ENCODE measurements at places on chromosomes 6 and 20. TPM values are rescaled to one million over a fixed set of nuclear protein-coding genes. Genes with fewer than 3 reads are reported as not detected.

DNA sequence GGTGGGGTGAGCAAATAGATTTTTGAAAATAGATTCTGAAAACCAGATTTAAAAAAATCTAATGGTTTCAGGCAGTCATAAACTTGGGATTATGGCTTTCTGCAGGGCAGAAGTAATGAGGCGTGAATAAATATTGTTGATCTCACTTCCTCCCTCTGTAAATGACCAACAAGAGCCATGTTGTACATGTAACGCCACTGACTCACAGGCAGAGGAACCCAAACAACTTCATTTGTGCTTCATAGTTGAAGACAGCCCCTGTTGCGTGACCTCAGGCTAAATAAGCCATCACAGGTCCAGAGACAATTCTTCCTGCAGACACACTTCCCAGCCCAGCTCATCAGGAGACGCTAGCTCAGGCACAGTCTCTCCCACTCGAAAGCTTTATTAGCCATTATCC lies 59.1 kb upstream of the F13A1 start:
- no peak for DNase-seq

GRCh38 chr6:108421366-108421765 lies 126.5 kb downstream of the AFG1L start:
- no peak for DNase-seq

DNA sequence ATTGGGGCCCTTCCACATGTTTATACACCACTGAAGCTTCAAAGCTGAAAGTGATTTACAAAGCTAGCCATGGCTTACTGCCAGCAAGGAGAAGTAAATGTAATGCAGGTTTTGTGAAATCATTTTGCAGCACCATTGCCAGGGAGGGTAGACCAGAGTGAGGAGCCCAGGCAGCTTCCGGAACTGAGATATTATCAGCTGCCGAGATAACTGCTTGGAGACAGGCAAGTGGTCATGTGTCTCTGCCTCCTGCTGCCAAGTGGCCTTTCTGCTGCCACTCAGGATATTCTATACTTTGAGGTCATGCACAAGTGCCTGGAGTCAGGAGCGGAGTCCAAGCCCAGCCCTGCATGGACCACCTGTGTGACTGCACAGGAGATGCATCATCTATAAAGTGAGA lies 160.2 kb downstream of the SYNDIG1 start:
- no peak for DNase-seq

DNA sequence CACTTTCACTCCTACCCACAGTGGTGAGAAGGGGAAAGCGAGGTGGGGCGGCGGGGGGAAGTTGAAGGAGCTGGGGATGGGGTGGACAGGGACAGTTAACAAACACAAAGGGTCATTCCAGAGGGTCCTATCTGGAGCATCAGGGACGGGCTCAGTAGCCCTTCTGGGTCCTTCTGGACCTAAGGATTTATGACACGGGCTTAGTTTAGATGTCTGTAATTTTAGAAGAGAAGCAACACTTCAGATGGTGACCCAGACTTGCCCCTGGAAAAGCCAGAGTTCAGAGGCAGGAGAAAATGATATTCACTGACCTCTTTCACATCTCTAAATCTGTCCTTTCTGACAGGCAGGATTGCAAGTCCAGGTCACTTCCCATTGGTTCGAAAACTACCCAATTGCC lies 36.3 kb downstream of the PDE10A start:
- DNase-seq = peak; percentile 59

DNA sequence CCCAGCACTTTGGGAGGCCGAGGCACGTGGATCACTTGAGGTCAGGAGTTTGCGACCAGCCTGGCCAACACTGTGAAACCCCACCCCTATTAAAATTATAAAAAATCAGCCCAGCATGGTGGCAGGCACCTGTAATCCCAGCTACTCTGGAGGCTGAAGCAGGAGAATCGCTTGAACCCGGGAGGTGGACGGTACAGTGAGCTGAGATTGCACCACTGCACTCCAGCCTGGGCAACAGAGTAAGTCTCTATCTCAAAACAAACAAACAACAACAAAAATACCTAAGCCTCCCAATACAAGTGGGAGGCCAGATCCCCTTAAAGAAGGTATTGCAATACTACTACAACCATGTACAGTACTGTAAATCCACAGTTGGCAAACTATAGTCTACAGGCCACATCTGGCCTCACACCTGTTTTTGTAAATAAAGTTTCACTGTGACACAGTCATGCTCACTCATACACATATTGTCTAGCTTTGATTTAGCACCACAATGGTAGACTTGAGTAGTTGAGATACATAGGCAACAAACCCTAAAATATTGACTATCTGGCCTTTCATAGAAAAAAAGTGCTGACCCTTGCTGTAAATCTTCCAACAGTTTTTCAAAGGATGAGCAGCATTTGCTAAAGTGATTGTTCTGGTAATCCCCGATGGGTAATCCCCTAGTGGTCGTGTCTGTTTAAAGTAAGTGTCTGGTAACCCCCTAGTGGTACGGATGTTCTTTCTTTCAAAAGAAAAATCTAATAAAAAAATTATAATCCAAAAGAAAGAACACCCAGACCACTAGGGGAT lies 202.0 kb downstream of the RNGTT start:
- DNase-seq = no peak

GRCh38 chr20:52103335-52103912 lies 88.2 kb downstream of the ZFP64 start:
- DNase-seq = no peak

DNA sequence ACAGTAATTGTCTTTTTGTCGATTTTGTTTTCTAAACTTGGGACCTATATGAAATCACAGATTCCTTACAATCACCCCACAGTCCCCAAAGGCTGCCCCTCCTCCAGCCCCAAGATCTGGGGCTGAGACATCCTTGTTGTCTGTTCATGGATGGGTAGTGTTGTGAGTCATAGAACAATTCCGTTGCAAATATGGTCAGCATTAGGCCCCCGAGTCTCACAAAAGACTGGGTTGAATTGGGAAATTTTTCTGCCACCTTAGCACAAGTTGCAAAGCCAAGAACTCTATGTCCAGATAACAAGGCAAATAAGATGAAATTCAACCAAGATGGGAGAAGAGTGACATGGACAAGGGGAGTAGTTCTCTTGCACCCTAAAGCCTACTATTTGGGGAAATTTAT lies 10.5 kb upstream of the TAB2 start:
- DNase-seq = no peak

- DNase-seq = no peak
Measured at GRCh38 chr6:20589266-20589665, 55.0 kb downstream of the CDKAL1 start.

- no peak for DNase-seq
Measured at GRCh38 chr20:31675828-31676608, 38.3 kb downstream of the COX4I2 start.

- no peak for DNase-seq
Measured at GRCh38 chr6:110409794-110410193, 5.6 kb downstream of the DDO start.

GRCh38 chr20:10474606-10475184 lies 39.6 kb downstream of the SLX4IP start:
- no peak for DNase-seq

DNA sequence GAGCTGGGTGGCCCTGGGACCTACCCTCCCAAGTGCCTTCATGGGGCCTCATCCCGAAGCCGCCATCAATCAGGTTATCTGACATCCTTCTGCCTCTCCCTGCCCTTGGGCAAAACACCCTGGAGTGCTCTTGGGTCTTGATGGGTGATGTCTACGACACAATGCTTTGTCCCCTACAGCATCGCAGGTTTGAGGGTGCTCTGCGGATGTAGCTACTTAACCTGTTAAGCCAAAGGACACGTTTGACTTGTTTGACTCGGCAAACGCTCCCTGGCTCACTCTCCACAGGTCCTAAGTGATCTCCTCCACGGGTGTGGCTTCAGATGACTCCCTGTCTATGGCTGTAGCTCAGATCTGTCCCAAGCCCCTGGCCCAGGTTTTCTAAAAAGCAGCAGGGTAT lies 35.6 kb downstream of the TBC1D7 start:
- DNase-seq = no peak

DNA sequence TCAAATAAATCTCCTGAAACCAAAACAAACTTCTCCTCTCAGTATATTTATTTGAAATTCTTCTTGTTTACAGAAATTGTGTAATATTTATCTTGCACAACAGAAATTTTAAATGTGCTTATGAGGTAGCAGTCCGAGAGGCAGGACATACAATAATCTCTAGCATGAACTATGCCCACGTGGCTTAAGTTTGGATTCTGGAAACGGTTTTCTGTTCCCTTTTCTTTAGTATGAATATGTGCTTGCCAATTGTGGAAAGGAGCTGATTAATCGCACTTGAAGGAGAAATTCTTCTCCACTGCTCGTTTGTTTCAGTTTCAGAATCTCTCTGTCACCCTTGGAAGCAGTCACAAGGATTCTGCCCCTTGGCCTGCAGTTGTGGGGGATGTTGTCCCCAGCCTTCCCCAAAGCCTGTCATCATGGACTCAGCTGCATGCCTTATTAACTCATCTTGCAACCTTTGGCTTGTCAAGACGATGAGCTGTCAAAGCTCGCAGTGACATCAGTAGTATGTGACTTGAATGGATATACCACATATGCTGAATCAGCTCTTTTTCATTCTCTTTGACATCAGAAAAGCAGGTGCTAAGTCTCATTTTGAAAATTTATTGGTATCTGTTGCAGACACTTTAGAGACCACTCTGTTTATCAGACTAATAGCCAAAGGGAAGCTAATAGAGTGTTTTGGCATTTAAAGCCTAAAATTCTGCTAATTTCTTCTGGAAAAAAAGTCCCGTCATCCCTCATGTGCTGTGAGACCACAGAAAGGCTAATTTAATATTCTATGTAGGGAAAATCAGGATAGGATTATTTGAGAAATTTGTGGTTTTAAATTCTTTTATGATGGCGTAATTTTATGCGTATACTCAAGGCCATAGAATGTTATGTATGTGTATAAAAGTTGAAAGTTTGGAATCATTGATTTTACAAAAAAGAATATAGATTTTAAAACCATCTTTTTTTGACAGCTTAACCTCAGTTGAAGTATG lies 186.8 kb downstream of the ARID1B start:
- DNase-seq = no peak

DNA sequence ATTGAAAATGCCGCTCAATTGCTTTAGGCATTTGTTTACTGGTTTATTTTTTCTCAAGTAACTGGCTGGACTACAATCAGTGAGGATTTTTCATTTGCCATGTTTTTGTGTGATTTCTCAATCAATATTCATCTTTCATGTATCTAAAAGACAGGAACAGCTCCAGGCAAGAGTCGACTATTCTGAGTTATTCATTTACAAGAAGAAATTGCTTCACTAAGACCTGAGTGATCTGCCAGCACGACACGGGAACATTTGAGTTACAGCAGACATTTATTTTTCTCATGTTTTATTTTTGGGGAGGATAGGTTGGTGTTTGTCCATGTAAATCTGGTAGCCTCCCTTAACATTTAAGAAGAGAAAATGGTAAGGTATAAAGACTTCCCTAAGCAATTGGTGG lies 124.1 kb downstream of the CBLN4 start:
- DNase-seq = no peak

- no peak for DNase-seq
Measured at GRCh38 chr6:84718038-84718955, 46.1 kb downstream of the TBX18 start.

GRCh38 chr6:145042559-145042958 lies 692.8 kb downstream of the EPM2A start:
- DNase-seq = no peak

DNA sequence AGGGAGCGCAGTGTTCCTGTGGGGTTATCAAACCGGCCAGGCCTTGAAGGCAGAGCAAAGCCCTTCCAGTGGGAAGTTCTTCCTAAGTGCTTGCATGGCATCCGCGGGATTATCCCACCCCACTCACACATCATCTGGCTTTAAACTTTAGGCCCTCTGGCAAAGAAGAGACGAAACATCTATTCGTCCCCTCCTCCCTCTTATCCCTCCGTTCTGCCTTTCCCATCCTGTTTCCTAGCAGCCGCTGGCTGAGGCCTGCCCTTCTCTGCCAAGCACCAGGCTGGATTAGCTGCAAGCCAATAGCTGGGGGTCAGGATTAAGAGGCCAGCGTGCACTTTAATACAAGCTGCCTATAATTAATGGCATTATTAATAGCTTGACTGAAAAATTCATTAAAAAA lies 621.0 kb downstream of the PKHD1 start:
- no peak for DNase-seq

DNA sequence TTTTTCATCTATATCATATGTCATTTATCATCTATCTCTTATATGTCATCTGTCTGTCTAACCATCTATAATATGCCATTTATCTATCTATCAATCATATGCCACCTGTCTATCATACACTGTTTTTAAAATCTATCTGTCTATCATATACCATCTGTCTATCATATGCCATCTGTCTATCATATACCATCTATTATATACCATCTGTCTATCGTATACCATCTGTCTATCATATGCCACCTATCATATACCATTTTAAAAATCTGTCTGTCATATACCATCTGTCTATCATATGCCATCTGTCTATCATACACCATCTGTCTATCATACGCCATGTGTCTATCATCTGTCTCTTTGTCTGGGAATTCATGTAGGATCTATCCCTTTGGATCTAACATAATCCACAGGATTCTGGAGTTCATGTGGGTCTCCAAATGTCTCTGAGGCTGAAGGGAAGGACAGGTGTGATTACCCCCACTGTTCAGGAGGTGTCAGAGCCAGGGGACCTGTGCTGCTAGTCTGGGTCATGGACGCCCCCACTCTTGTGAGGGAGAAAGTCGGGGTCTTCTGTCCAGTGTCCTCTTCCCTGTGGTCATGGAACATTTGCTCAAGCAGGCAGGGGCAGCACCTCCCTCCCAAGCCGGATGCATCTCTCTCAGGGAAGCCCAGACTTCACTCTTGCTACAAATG lies 36.9 kb upstream of the FRMD1 start:
- DNase-seq = no peak

MOCS1 gene
- 8.5 TPM for polyA plus RNA-seq

SLC22A2 gene
- polyA plus RNA-seq = 10.3 TPM

BPIFB1 gene
- polyA plus RNA-seq = not detected

AVP gene
- not detected for polyA plus RNA-seq

SPATA25 gene
- 2.6 TPM for polyA plus RNA-seq

SLC22A3 gene
- 25.9 TPM for polyA plus RNA-seq
